Pancreas (tissue), 10 donors: ENCODE measurements at places on chromosomes 6 and 20.

DNA sequence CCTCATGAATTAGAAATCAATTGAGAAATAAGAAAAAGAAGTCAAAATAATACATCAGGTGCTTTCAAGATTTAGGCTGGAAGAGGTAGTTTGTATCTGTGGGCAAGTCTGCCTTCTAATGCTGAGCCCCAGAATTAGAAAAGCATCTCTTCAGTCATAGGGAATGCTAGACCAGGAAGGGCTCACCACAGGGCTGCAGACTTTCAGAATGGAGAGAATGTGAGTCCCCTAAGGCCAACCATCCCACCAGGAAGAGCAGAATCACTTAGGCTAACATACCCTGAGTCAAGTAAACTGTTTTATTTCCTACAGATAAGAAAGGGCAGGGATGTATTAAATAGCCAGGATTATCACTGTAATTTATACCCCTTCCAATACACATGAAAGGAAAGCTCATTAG, 510.2 kb downstream of the RNF144B start:
- no peak for DNase-seq

DNA sequence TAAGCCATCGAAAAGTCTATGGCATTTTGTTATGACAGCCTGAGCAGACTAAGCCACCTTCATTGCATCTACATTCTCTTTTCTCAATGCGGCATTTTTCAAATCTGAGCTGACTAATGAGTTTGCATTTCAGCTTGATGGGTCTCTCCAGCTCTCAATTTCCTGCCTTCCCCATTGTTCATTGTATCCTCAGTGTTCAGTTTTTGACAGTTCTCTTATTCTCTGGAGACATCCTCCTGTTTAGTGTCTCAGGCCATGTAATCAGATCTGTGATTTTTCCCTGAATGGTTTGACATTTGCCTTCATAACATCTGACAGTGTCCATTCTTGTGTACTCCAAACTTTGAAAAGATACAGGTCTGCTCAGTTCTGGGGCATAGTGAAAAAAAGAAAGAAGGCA, 27.9 kb upstream of the MCM3 start:
- DNase-seq, result no peak

DNA sequence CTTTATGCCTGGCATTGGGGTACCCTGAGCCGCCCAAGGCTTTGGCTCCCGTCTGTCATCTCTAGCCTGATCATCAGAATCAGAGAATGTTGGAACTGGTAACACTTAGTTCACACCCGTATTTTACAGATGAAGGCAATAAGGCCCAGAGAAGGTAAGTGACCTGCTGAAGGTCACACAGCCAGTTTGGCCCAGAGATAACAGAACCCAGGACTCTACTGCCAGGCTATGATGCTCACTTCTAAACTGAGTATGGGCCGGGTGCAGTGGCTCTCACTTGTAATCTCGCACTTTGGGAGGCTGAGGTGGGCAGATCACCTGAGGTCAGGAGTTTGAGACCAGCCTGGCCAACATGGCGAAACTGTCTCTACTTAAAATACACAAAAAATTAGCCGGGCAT, 1.8 kb upstream of the TGM6 start:
- no peak for DNase-seq

GRCh38 chr20:18533491-18533890, 25.8 kb downstream of the SEC23B start:
- no peak for DNase-seq

GRCh38 chr20:40563296-40563950, 125.6 kb downstream of the MAFB start:
- no peak for DNase-seq

GRCh38 chr6:163797296-163797845, 382.9 kb downstream of the QKI start:
- no peak for DNase-seq

DNA sequence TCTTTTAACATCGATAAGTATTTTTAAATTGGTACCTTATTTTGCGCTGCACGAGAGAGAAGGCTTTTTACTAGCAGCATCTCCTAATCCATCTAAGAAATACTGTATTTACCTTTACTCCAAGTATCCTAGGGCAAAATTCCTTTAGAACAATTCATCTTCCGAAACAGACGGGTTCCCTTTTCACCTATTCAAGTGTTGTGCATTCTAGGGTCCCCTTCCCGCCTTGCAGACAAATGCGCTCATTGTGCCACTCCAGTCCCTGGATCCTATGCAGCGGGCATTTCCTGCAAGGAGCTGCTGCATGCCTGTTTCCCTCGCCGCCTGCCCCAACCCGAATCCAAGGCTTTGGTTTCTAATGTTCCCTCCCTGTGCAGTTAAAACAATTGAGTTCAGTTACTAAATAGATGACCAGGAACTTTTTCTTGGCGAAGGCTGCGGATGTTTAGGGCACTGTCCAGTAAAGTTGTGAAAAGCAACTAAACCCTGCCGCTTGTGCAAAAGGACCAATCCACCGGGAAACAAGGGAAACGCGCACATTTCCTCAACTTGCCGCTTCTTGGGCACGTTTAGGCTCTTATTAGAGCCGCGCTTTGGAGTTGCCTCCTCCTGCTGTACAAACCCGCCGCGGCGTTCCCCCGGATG, 556 bp upstream of the SCAF8 start:
- DNase-seq, result peak; percentile 46

- DNase-seq, result no peak
These were observed 152.0 kb downstream of the TSHZ2 start for GRCh38 chr20:53124075-53124551.

DNA sequence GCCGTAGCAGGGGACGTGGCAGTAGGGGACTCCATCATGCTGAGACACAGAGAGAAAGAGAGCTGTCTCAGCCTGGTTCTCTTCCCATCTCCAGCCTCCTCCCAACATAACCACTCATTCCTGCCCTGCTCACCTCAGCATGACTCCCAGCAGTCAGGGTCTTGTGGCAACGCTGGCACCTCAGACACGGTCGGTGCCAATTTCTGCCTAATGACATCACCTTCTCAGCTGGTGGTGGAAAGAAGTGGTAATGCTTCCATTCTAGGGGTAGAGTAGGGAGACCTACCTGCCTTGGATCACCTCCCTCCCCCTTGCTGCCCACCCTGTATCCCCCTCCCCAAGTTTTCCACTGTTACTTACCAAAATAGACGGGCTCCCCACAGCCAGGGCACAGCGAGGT, 2.5 kb downstream of the CRIP3 start:
- no peak for DNase-seq

DNA sequence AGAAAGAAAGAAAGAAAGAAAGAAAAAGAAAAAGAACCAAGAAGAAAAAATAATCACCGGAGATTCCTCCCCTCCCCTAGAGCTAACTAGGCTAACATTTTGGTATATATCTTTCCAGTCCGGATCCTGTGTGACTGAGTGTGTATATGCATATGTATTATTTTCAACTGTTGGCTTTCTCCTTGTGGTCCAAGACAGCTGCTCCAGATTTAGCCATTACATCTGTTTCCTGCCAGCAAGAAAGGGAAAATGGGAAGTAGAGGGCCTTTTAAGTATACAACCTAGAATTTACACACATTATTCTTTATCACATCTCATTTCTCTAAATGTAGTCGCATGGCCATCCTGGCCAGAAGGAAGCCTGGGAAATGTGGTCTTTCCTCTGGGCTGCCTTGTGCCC, 15.2 kb downstream of the SLC52A3 start:
- no peak for DNase-seq

- no peak for DNase-seq
These were observed 81.0 kb downstream of the CDH22 start for GRCh38 chr20:46227272-46227767.

- no peak for DNase-seq
These were observed 33.2 kb upstream of the ANKRD60 start for GRCh38 chr20:58261660-58262059.

DNA sequence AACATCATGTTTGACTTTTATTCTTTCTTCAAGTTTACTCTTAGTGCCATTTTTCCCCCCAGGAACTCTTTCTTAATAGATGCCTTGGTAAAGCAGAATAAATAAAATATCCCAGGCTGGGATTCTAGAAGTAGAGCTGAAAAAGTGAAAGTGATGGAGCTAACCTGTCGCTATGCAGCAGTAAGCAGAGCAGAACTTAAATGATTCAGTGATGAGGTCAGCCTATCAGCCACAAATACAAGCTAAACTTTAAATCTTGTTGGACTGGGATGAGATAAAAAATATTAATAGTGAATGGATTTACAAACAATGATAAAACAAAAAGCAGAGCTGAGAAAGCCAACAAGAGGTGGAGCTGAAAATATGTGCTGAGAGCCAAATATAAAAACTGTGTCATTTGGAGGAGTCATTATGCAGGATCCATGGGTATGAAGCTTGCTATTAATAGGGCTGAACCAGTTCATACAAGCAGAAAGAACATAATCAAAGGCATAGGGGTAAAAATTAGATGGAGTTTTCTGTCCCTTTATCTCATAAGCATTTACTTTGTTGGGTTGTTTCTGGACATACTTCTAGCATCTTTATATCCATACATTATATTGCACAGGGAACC, 877.8 kb downstream of the EPHA7 start:
- DNase-seq, result no peak

GRCh38 chr20:36815454-36816091, 42.0 kb upstream of the DSN1 start:
- no peak for DNase-seq
